Activated naive CD4-positive, alpha-beta T cell treated with anti-CD3 and anti-CD28 coated beads for 36 hours (primary cell): ENCODE measurements at places on chromosomes 3 and 15. TPM values are rescaled to one million over a fixed set of nuclear protein-coding genes. Genes with fewer than 3 reads are reported as not detected.
A peak's percentile ranks its signal among the peaks of the same experiment; 100 is the strongest.

- H3K4me3 ChIP-seq, result no peak overlapping the region
- no peak overlapping the region for H3K27ac ChIP-seq
- DNase-seq, result peak; percentile 62
- H3K4me1 ChIP-seq, result peaks cover 55% of the 10 kb centered on the region
- H3K36me3 ChIP-seq, result peaks cover 20% of the 10 kb centered on the region
- H3K27me3 ChIP-seq, result no peaks in the 10 kb centered on the region
These were observed 821 bp downstream of the LINS1 start for GRCh38 chr15:100601163-100601562.

- no peak overlapping the region for H3K4me3 ChIP-seq
- DNase-seq, result peak; percentile 45
- H3K27me3 ChIP-seq, result no peaks in the 10 kb centered on the region
- H3K4me1 ChIP-seq, result peaks cover 19% of the 10 kb centered on the region
- no peaks in the 10 kb centered on the region for H3K36me3 ChIP-seq
These were observed 40.5 kb upstream of the HES1 start for GRCh38 chr3:194095464-194095863.

- no peak for DNase-seq
- peaks cover 10% of the 10 kb centered on the region for H3K4me1 ChIP-seq
- H3K27ac ChIP-seq, result no peak overlapping the region
- H3K36me3 ChIP-seq, result no peaks in the 10 kb centered on the region
These were observed 94.7 kb downstream of the LRRC28 start for GRCh38 chr15:99345832-99346462.

DNA sequence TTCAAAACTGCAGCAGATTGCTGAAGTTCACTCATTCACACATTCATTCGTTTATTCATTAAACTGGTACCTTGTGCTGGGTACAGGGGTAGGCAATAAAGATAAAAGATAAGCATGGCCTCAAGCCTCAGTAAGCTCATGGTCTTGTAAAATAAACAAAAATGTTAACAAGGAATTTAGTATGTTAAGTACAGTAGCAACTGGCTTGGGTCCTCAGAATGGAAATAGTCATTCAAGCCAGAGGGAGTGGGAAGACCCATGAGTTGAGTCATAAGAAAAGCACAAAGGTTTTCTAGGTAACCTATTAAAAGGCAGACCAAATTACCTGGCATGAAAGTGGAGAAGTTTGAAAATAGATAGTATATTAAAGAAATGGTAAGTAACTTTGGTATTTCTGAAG, 163.3 kb downstream of the CDIN1 start:
- no peaks in the 10 kb centered on the region for H3K4me1 ChIP-seq
- no peak for DNase-seq
- H3K4me3 ChIP-seq, result no peak overlapping the region
- peaks cover 7% of the 10 kb centered on the region for H3K36me3 ChIP-seq
- H3K27me3 ChIP-seq, result no peaks in the 10 kb centered on the region

DNA sequence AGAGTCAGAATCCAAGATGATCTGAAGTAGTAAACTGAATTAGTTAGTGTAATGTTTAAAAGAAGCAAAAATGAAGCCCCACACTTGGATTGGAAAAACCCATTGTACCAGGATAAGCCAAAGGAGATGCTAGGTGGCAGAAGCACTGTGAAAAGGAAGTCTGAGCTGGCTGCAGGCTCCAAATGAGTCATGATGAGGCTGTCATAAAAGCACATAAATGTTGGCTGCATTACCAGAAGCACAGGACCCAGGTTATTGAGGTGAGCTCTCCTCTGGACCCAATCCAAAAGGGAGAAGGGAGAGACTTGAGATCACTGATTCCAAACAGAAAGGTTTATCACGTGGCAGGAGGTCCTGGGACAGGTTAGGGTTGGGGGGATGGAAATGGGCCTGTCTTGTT, 3.2 kb upstream of the ACAN start:
- H3K36me3 ChIP-seq, result no peaks in the 10 kb centered on the region
- H3K27me3 ChIP-seq, result peaks cover 50% of the 10 kb centered on the region
- DNase-seq, result peak; percentile 12
- peaks cover 5% of the 10 kb centered on the region for H3K4me1 ChIP-seq

GRCh38 chr3:20056725-20057611, 16.7 kb downstream of the KAT2B start:
- peaks cover 2% of the 10 kb centered on the region for H3K36me3 ChIP-seq
- no peaks in the 10 kb centered on the region for H3K27me3 ChIP-seq
- DNase-seq, result peak; percentile 61
- H3K4me1 ChIP-seq, result peaks cover 30% of the 10 kb centered on the region
- H3K27ac ChIP-seq, result no peak overlapping the region
- no peak overlapping the region for H3K4me3 ChIP-seq

DNA sequence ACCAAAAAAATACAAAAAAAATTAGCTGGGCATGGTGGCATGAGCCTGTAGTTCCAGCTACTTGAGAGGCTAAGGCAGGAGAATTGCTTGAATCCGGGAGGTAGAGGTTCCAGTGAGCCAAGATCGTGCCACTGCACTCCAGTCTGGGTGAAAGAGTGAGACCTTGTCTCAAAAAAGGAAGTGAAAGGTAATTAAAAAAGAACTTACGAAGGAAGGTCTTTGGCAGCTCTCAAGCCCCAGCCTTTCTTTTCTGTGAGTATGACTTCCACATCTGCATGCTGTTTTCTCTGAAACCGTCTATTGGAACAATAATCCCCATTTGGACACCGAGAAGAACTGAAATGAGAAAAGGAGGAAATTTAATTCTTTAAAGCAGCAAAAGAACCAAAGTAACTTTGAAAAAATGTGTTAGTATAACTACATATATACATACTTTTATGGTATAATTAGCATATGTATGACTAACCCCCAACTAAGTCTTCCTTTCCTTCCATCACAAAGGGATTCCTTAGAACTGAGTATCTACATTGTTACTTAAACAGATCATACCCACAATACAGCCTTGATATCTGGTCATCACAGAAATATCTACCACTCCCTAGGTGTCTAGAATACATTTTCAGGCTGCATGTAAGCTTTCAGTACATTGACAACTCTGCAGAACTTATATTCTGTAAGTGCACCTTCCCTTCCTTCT, 50.1 kb downstream of the SETD2 start:
- DNase-seq, result no peak
- H3K36me3 ChIP-seq, result peaks cover 29% of the 10 kb centered on the region
- no peak overlapping the region for H3K27ac ChIP-seq
- H3K4me3 ChIP-seq, result no peak overlapping the region
- H3K27me3 ChIP-seq, result no peaks in the 10 kb centered on the region

DNA sequence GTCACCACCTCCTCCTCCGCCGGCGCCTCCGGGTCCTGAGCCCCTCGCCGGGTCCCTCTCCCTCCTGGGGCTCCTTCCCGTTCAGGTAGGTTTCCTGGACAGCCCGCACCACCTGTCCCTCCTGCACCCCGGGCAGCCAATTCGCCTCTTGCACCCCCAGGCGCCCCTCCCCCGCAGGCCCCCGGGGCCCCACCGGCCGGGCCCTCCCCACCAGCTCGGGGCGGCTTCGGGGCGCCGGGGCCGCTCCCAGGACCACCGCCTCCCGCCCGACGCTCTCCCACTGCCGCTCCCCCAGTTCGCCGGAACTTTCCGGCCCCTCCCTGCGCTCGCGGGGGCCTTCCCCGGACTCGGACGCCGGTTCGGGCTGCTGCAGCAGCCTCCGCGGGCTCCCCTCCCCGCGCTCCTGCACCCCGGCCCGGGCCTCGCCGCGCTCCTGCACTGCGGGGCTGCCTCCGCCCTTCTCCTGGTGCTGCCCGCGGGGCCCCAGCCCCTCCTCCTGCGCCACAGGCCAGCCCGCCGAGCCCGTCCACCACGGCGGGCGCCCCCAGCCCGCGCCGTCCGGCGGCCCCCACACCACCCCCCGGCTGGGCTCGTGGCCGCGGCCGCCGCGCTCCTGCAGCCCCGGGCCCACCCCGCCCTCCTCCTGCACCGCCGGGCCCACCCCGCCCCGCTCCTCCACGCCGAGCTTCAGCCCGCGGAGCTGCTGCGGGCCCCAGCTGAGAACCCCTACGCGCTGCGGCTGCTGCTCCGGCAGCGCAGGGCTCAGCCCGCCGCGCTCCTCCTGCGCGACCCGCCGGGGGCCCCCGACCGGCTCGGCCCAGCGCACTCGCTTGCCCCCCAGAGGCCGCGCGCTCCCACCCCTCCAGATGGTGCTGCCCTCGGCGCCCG, 587 bp upstream of the TNK2 start:
- peaks cover 1% of the 10 kb centered on the region for H3K36me3 ChIP-seq
- peak overlapping the region; percentile 85 for H3K4me3 ChIP-seq
- H3K4me1 ChIP-seq, result peaks cover 34% of the 10 kb centered on the region
- H3K27me3 ChIP-seq, result no peaks in the 10 kb centered on the region

DNA sequence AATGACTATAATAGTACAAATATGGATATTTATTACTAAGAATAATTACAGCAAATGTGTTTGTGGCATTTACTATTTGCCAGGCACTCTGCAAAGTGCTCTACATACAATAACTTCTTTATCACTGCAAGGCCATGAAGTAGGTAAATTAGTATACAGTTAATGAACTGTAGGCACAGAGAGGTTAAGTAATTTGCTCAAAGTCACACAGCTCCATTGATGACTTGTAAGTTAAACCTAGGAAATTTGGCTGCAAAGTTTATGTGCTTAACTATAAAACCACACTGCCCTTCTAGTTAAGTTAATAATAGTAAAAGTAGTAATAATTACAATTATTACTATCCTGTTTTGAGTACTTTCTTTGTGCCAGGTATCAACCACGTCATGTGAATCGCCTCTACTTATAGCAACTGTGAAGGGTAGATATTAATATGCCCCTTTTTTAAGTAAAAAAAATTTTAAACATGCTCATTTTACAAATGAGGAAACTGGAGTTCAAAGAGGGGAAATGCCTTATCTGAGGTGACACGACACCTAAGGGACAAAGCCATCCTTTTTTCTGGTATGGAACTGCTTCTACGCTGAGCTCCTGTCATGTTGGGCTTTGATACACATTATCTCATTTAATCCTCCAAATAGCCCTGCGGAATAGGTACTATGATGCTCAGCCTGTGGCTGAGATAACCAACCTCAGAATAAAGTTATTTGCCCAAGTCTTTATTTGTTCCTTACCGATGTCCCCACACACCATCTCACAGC, 8.5 kb downstream of the BHLHE40 start:
- no peak overlapping the region for H3K27ac ChIP-seq
- H3K27me3 ChIP-seq, result no peaks in the 10 kb centered on the region
- no peak overlapping the region for H3K4me3 ChIP-seq

DNA sequence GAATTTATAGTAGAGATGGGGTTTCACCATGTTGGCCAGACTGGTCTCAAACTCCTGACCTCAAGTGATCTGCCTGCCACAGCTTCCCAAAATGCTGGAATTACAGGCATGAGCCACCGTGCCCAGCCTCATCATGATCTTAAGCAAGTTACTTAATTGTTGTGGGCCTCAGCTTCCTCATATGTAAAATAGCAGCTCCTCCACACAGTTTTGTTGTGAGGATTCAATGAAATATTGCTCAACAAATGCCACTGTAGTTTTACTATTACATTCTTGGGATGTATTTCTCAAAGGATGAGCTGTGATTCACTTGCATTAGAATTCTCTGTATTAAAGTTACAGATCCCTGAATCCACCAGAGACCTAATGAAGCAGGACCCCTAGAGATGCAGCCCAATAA, 168.8 kb downstream of the ADAMTS9 start:
- H3K4me3 ChIP-seq, result no peak overlapping the region
- H3K27me3 ChIP-seq, result peaks cover 7% of the 10 kb centered on the region
- no peak for DNase-seq
- H3K36me3 ChIP-seq, result no peaks in the 10 kb centered on the region

GRCh38 chr3:133825969-133826727, 20.5 kb downstream of the SRPRB start:
- H3K27ac ChIP-seq, result no peak overlapping the region
- no peak overlapping the region for H3K4me3 ChIP-seq
- no peaks in the 10 kb centered on the region for H3K27me3 ChIP-seq
- DNase-seq, result no peak
- peaks cover 36% of the 10 kb centered on the region for H3K36me3 ChIP-seq

DNA sequence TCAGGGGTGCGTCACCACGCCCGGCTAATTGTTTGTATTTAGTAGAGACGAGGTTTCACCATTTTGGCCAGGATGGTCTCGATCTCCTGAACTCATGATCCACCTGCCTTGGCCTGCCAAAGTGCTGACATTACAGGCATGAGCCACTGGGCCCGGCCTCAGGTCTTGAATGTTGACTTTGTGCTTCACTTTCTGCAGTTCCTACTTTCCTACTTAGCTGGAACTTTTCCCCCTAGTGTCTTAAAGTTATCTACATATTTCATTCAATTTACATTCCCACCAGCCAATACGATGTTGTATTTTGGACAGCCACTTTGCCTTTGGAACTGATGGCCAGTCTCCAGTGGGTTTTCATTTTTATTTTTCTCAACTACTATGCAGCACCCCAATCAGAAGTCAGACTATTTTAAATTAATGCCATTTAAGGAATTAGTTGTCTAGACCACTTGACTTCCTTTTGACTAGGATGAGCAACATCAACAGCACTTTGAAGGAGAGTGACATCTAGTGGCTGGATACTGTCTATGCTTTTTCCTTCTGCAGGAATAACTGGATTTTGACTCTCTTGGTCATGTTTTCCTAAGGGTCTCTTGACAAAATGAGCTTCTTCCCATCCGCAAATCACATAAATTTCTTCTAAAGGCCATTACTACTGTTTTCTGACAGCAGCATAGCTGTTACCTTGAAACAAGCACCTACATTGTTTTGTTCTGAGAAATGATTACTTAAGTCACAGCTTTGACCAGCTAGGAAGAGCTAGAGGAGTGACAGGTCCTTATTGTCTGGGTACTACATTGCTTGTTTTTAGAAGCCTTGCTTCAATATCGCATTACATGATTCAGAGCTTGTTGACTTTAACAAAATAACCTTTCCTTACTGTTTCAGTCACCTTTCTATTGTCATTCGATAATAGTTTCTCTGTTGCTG, 140.2 kb downstream of the ITPR1 start:
- H3K27ac ChIP-seq, result no peak overlapping the region
- H3K27me3 ChIP-seq, result no peaks in the 10 kb centered on the region
- no peak for DNase-seq
- H3K4me3 ChIP-seq, result no peak overlapping the region
- no peaks in the 10 kb centered on the region for H3K36me3 ChIP-seq
- H3K4me1 ChIP-seq, result peaks cover 3% of the 10 kb centered on the region

- H3K27ac ChIP-seq, result no peak overlapping the region
- DNase-seq, result no peak
These were observed 72.3 kb downstream of the XXYLT1 start for GRCh38 chr3:195198426-195199346.

- H3K27ac ChIP-seq, result no peak overlapping the region
- H3K4me1 ChIP-seq, result no peaks in the 10 kb centered on the region
- DNase-seq, result no peak
- no peaks in the 10 kb centered on the region for H3K27me3 ChIP-seq
- H3K4me3 ChIP-seq, result no peak overlapping the region
These were observed 21.1 kb upstream of the ABTB1 start for GRCh38 chr3:127651516-127652172.

DNA sequence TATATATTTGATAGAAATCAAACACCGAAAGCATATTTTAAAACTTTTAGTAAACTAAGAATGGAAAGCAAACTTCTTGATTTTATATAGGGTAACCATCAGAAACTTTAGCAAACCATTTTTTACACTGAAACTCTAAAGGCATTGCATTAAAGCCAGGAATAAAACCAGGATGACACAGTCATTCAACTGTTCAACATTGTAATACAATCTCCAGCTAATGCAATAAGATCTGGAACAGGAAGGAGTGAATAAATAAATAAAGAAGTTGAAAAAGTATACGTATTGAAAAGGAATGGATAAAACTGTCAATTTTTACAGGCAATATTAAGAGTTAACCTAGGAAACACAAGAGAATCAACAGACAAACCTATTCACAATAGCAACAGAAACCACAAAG, 181.9 kb upstream of the TTC14 start:
- H3K27me3 ChIP-seq, result no peaks in the 10 kb centered on the region
- no peaks in the 10 kb centered on the region for H3K36me3 ChIP-seq
- no peak overlapping the region for H3K27ac ChIP-seq
- DNase-seq, result no peak

Gene ONECUT1
- total RNA-seq, result not detected

Gene AMIGO3
- not detected for total RNA-seq

Gene TRIM71
- 0.07 TPM for total RNA-seq

Gene REC114
- total RNA-seq, result not detected
